Activated effector memory CD4-positive, alpha-beta T cell treated with Interleukin-2 at 50 U/mL for 16 hours (primary cell): ENCODE measurements at places on chromosomes 5 and 9.

GRCh38 chr5:153752890-153753289 lies 262.4 kb downstream of the GRIA1 start:
- no peak for DNase-seq

DNA sequence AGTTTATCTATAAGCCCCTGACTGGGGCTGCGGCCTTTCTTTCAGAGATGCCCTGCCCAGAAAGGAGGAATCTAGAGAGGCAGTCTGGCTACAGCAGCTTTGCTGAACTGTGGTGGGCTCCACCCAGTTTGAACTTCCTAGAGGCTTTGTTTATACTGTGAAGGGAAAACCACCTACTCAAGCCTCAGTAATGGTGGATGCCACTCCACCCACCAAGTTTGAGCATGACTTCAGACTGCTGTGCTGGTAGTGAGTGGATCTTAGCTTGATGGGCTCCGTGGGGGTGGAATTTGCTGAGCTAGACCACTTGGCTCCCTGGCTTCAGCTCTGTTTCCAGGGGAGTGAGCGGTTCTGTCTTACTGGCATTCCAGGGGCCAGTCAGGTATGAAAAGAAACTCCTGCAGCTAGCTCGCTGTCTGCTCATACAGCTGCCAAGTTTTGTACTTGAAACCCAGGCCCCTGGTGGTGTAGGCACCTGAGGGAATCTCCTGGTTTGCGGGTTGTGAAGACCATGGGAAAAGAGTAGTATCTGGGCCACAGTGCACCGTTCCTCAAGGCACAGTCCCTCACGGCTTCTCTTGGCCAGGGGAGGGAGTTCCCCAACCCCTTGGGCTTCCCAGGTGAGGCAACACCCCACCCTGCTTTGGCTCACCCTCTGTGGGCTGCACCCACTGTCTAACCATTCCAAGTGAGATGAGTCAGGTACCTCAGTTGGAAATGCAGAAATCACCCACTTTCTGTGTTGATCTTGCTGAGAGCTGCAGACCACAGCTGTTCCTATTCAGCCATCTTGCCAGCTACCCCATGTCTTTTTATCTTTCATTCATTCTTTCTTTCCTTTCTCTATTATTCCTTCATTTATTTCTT lies 211.8 kb upstream of the C9orf72 start:
- no peak for DNase-seq

GRCh38 chr5:36389245-36389644 lies 87.5 kb upstream of the RANBP3L start:
- no peak for DNase-seq

DNA sequence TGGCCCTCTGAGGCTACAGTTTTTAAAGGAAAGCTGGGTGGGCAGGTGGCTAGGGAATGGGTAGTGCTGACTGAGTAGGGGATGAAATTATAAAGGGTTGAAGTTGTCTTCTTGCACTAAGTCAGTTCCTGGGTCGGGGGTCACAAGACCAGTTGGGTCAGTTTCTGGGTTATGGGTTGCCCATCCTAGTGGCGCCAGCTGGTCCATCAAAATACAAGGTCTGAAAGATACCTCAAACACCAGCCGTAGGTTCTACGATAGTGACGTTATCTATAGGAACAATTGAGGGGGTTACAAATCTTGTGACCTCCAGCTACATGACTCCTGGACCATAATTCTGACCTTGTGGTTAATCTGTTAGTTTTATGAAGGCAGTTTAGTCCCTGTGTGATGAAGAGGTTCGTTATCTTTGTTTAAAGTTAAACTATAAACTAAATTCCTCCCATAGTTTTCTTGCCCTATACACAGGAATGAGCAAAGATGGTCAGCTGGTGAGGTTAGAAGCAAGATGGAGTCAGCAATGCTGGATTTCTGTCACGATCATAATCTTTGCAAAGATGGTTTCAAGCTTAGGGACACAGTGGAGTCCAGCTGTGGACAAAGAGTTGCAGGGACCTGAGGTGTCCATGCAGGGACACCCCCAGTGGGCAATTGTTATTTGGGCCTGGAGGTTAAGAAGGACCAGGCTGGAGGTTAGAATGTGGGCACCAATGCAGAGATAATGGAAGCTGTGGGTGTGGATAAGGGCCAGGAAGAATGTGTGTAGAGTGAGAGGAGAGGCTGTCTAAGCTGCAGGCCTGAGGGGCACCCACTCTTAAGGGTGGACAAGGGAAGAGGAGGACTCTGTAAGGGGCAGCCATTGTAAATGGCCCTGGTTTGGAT lies 14.0 kb upstream of the CREBRF start:
- DNase-seq, result no peak

DNA sequence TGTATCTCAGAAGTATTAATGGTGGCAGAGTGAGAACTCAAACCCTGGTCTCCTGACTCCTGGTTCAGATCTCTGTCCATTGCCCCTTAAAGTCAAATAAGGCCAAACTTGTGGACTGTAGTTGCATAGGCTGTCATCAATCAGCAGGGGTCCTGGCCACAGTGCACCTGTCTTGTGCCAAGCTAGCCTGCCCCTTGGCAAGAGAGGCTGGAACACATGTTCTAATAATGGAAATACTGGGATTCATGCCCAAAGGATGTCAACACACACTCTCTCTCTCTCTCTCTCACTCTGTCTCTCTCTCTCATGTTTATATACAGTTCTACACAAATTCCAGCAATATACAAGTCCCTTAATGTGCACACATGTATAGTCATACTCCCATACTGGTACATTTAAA lies 44.3 kb downstream of the GLRA1 start:
- no peak for DNase-seq

- no peak for DNase-seq
These were observed 71.0 kb downstream of the AMBP start for GRCh38 chr9:114006931-114007691.

GRCh38 chr9:95105519-95106287 lies 211.8 kb downstream of the FANCC start:
- DNase-seq, result no peak

- DNase-seq, result no peak
These were observed 48.2 kb upstream of the TLR4 start for GRCh38 chr9:117656002-117656401.

DNA sequence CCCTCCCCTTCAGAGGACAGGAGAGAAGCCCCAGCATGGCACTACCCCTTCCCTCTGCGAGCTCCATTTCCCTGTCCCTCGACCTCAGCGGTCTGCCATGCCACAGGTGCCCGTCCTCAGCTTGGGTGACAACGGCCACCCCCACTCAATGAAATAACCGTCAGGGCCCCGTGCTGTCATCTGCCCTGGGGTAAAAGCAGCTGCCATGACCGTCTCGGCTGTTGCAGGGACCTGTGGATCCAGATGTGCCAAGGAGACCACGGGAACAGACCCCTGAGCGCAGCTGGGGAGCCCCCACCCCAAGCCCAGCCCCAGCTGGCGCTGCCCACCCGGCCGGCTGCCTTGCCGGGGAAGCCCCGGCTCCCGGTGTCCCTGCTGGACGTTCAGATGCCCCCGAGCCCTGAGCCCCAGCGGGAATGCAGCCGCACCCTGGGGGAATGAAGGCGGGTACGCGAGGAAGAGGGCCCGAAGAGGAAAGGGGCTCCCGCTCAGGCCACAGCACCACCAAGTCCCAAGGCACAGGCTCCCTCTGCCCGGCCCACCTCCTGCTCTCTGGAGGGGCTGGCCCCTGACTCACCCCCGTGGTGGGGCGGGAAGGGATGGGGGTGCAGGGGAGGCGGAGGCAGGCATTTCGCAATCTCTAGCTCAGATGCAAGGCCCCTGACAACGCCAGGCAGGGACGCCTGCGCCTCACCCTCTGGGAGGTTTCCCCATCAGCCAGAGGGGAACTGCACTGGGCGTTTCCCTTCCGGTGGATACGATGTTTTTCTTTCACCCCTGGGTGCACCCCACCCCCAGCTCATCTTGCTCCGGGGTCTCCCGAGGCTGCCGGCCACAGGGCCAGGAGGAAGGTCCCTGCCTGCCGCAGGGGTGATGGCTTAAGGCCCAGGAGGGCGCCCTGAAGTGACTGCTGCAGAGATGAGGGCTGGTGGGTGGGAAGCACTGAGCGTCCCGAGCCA lies 49.2 kb downstream of the NACC2 start:
- no peak for DNase-seq
